Activated naive CD4-positive, alpha-beta T cell treated with anti-CD3 and anti-CD28 coated beads for 36 hours (primary cell): ENCODE measurements at places on chromosomes 16 and 17. TPM values are rescaled to one million over a fixed set of nuclear protein-coding genes. Genes with fewer than 3 reads are reported as not detected.
A peak's percentile ranks its signal among the peaks of the same experiment; 100 is the strongest.

DNA sequence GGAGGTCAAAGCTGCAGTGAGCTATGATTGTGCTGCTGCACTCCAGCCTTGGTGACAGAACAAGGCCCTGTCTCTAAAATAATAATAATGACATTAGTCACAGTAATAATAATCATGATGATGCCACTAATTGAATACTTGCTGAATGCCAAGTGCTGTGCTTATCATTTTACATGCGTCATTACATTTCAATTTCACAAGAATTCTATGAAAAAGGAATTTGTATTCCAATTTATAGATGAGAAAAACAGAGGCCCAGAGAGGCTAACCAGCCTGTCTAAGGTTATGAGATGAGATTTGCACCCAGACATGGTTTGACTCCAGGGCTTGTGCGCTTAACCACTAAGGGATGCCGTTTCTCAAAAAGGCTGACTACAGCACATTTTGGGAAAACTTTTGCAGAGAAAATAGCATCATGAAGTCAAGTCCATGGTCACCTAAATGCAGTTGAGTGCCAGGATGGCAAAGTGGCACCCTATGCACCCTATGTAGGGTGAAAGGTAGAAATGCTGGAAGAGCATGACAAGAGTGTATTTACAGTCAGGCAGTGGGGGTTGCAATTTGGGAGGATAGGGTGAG is 144.3 kb upstream of the CACNG3 start:
- no peak for DNase-seq

GRCh38 chr16:67181346-67181745 is 2.4 kb downstream of the MATCAP1 start:
- DNase-seq, result no peak

Gene GH1
- total RNA-seq, result not detected

GRCh38 chr17:18280249-18280648 is 19.8 kb downstream of the MIEF2 start:
- DNase-seq, result no peak

DNA sequence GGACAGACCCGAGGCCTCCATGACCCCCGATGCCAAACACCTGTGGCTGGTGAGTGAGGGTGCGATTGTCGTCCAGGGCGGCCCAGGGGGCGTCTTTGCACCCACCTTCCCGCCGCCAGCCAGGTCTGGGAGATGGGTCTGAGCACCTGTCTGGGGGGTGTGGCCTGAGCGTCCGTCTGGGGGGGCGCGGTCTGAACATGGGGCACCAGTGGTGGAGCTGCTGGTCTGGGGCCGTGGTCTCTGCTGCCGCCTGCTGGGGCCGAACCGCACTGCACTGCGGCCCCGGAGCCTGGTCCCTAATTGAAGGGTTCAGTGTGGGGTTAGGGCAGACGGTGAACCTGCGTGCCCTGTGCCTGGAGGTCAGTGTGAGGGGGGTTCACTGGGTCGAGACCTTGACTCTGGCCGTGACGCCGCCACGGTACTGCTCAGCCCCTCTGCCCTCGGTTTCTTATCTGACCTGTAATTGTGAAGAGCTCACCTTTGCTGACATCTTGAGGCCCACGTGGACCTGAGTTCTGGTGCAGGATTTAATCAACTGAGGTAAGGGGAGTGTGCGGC is 12.6 kb upstream of the TCF25 start:
- peak; percentile 76 for DNase-seq

DNA sequence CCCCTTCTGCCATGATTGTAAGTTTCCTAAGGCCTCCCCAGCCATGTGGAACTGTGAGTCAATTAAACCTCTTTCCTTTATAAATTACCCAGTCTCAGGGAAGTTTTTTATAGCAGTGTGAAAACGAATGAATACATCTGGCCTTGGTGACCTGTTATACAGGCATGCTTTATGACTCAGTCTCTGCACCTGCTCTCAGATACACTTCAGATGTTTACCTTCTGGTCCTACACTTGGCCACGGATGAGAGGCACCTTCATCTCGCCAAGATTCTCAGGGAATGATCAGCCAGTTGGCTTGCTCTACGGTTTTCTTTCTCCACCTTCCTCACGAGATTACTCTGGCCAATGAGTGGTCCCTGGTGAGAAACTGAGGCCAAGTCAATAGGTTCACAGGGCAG is 304.7 kb downstream of the CA10 start:
- DNase-seq, result no peak

DNA sequence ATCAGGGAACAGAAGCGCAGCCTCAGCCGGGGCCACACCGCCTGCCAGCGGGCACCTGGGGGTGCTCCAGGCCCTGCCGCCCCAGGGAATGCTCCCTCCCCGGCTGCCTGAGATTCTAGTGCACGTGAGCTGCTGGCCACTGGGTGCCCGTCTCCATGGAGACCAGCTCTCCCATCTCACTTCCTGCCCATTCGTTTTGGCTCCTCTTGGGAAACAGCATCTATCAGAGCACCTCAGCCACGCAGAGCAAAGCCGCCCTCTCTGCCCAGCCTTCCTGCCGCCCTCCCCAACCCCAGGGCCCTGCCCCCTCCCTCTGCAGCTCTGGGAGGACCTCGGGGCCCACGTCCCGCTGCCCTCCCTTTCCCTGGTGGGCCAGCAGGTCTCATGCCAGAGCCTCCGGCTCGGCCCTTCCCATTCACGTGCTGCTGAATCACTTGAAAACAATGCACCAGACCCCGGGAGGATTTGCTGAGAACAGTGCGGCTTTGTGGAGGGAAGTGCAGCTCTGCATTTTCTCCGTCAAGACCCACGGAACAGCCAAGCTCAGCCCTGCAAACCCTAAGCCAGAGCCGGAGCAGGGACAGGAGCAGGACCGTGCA is 19.4 kb downstream of the CEP295NL start:
- no peak for DNase-seq

Gene TMEM88
- total RNA-seq, result 1.5 TPM

GRCh38 chr16:21179983-21180365 is 21.5 kb downstream of the LDAF1 start:
- DNase-seq, result no peak

GRCh38 chr17:9173386-9173983 is 152.2 kb downstream of the NTN1 start:
- DNase-seq, result no peak

- no peak for DNase-seq
These were observed 11.5 kb upstream of the BPTF start for GRCh38 chr17:67813803-67814180.

Gene AGRP
- total RNA-seq, result not detected

Gene HNF1B
- not detected for total RNA-seq

- no peak for DNase-seq
These were observed 19.0 kb upstream of the LRRC37A3 start for GRCh38 chr17:64938290-64938689.
